ENCODE measurements at places on chromosomes 3 and 15.

DNA sequence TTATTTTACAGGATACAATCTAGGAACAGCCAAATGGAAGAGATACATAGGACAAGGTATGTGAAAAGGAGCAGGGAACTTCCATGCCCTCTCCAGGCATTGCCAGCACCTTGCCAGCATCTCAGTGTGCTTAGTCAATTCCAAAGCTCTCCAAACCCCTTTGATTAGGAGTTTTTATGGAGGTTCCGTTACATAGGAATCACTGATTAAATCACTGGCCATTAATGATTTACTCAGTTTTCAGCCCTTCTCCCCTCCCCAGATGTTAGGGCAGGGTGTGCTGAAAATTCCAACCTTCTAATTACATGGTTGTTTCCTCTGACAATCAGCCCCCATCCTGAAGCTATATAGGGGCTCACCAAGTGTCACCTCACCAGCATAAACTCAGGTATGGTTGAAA lies 11.5 kb downstream of the MYLK start:
- no peak for DNase-seq

- peak; percentile 40 for DNase-seq
Observed at GRCh38 chr3:68706096-68706495, 226.3 kb downstream of the TAFA4 start.

GRCh38 chr3:189954733-189955665 lies 165.7 kb downstream of the P3H2 start:
- DNase-seq = no peak

GRCh38 chr3:59809016-59809415 lies 759.2 kb upstream of the CFAP20DC start:
- no peak for DNase-seq

DNA sequence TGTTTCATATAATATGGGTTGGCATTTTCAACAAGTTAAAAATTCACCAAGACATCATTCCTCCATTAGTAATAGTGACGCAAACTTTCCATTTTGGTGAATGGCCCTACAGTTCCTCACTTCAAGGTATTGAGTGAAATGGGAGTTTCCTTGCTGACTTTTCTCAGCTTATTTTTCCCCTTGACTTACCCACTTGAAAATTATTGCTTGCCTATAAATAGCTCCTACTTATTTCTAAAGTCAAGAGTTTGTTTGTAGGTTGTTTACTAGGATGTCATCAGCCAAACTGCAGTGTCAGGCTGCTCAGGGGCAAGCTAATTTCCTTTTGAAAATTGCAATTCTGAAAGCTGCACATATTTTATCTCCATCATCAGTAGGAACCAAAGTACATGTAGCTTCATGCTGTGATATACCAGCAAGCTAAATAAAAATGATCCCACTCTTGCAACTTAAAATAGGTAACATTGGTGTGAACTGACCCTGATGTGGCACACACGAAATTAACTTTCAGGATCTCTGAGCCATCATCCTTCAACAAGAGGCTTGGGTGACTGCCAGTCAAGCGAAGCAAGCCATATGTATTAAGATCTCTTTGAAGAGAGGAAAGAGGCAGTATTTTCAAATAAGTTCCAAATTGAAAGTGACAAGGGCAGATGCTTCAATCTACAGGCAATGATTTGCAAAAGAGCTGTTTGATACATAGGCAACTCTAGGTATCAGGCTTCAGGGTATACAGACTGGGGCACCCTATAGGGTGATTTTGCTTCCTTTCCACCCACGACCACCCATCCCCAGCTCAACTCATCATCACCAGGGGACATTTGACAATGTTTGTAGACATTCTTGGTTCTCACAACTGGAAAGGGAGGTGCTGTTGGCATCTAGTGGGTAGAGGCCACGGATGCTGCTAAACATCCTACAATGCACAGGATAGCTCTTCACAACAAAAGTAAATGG lies 66.8 kb upstream of the RASGRP1 start:
- DNase-seq = no peak

- DNase-seq = no peak
Observed at GRCh38 chr3:151459358-151459757, 1.5 kb downstream of the IGSF10 start.

DNA sequence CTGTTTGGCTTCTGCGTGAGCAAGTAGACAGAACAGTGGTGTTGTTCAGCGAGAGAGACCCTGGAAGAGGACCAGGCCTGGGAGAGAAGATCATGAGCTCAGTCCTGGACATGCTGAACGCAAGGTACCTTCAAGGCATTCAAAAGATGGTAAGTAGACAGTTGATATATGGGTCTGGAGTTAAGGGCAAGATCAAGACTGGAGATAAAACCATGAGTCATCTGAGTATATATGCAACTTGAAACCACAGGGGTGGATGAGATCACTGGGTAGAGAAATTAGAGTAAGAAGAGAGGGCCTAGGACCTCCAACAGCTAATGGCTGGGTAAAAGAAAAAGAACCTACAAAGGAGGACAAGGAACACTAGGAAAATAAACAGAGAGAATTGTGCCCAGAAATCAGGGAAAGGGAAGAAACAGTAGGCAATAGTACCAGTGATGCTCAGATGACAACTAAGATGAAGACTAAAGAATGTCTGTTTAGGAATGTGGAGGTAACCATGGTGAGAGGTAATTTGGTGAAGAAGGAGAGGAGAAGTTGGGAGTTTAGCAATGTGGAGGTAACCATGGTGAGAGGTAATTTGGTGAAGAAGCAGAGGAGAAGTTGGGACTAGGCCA lies 343.2 kb upstream of the ADAMTS9 start:
- no peak for DNase-seq

DNA sequence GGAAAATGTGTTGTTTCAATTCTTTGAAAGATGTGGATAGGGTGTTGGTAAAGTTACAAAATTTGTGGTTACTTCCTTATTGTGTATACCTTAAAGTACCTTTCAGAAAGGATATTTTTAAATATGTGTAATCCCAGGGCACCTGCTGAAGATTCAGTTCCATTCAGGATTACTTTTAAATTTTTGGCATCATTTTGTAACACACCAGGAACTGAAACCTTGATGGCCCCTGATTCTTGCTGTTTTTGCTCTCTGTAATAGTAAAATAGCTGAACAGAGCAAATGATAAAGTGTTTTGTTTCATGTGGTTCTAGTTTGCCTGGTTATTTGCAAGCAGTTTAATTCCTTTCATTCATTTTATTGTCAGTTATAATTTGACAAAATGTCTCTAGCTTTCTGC lies 160.9 kb downstream of the KLHL25 start:
- DNase-seq = no peak

- DNase-seq = no peak
Observed at GRCh38 chr3:129004639-129005295, 3.7 kb downstream of the EFCC1 start.

DNA sequence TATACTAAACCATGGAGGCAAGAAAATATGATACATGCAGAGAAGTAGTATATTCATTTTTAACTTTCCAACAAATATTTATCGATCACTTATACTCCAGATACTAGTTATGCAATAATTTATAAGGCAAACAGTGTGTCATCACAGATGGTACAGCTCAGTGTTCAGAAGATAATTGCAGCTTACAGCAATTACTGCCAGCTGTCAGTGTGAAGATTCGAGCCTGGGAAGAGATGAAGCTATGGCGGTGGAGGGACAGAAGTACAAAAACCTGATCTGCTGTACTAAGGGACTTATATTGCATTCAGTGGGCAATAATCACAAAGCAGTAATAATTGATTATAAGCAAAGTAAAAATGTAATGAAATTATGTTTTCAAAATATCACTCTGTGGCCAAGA lies 170.6 kb upstream of the EPHA3 start:
- no peak for DNase-seq

GRCh38 chr3:15367059-15367458 lies 34.7 kb upstream of the SH3BP5 start:
- DNase-seq = no peak

DNA sequence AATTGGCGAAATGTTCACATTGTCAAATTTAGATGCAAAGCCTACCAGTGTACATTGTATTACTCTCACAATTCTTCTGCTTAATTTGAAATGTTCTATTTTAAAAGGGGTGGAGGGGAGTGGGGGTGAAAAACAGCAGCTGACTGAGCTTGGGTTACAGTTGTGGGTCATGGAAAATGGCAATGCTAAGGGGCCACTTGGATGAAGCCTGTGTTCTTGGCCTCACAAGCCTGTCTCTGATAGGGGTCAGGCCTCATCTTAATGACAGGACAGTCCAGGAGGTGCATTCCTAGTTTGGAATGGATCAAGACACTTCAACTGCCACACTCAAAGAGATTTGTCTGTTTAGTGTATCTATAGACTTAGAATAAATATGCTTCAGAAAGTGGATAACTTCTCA lies 158.2 kb downstream of the TNIK start:
- DNase-seq = no peak

DNA sequence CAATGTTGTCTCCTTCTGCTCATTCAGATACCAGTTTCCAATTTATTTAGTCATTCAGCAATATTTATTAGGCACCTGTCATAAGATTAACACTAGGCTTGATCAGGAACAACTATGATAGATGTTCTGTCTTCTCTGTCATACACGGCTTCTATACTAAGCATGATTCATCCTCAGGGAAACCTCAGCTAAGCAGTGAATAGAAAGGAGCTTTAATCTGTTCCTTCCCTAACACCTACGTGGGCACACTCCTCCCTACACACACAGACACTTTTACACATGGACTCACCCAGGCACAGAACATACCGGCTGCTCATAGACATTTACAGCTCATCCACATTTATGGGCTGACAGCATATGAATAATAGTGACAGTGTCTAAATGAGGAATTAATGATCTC lies 136.9 kb downstream of the LEKR1 start:
- no peak for DNase-seq

- no peak for DNase-seq
Observed at GRCh38 chr3:157271283-157271882, 111.4 kb upstream of the CCNL1 start.

- DNase-seq = no peak
Observed at GRCh38 chr15:88476635-88477060, 9.1 kb downstream of the MRPS11 start.

DNA sequence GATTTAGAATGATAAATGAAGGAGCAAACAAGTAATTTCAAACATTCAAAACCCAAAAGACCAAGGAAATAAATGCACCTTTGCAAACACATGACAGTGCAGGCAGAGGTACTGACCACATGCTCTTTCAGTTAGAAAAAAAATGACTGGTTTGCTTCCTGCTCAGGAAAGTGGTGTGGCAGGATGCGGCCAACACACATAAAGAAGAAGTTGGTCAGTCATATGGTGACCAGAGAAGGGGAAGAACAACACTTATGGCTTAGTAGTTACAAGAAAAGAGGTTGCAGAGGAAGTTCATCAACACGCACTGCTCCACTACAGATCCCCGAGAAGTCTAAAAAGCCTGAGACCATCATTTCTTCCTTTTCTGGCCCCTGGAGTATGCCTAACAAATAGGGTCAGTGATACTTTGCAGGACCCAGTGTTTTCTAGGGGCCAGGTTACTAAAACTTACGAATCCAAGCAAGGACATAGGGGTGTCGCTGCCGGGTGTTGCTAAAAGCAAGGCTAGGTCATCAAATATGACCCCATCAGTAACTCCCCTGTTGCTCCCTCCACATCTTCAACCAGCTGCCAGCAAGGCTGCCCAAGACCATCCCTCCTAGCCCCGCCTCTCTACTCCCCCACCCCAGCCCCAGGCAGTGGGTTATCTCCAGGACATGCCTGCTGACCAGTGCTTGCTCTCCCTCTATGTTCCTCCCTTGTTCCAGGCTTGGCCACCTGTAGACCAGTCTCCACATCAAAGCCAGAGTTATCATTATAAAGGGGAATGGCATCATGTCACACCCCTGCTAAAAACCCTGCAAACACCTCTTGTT lies 11.2 kb downstream of the ATP8B4 start:
- peak; percentile 59 for DNase-seq

DNA sequence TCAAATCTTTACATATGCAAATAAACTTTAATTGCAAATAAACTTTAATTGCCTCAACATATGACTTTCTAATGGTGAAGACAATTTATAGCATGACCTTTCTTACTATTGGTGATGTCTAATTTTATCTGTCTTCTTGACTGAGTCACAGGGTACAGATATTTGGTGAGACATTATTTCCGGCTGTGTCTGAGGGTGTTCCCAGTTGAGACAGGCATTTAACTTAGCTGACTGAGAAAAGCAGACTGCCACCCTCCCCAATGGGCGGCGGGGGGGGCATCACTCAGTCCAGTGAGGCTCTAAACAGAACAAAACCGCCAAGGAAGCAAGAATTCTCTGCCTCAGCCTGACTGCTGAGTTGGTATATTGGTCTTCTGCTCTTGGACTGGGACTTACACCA lies 160.0 kb downstream of the TBL1XR1 start:
- DNase-seq = no peak

DNA sequence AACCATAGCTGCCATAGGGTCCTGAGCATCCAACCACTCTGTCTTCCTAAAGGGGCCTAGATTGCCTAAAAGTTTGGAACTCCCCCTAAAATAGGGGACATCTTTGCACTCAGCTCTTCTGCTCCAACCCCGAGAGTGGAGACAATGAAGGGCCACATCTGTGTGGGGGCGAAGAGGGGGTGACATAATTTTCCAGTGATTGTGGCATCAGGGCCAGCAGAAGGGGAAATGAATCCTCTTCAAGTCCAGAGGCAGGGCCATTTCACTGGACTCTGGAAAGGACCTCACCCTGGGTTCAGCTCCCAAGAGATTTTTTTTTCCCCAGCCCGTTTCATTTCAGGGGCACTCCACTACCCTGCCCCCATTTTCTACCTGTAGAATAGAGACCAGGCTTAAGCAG lies 4.6 kb upstream of the ANKRD63 start:
- no peak for DNase-seq

- DNase-seq = no peak
Observed at GRCh38 chr3:33046521-33046920, 50.4 kb downstream of the GLB1 start.

DNA sequence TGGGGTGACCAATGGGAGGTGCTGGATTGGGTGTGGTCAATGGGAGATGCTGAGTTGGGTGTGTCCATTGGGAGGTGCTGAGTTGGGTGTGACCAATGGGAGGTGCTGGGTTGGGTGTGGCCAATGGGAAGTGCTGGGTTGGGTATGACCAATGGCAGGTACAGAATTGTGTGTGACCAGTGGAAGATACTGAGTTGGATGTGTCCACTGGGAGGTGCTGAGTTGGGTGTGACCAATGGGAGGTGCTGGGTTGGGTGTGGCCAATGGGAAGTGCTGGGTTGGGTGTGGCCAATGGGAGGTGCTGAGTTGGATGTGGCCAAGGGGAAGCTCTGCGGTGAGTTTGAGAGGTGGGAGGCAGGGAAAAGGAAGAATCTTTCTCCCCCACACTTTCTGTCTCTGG lies 250.0 kb upstream of the PROK2 start:
- DNase-seq = no peak

DNA sequence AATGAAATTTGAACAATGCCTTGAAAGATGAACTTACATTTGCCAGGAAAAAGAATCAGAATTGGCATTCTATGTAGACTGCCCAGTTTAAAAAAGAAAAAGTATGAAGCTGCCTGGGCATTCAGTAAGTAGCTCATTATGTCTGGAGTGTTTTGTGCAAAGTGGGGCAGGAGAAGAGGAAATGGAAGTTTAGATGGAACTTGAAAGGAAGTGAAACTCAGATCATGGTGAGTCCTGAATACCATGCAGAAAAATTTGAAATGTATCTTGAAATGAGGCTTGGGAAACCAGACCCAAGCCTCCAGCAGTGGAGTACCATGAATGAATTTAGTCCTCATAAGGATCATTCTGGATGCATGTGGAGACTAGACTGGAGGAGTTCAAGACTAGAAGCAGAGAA lies 4.8 kb upstream of the MORC1 start:
- no peak for DNase-seq

- no peak for DNase-seq
Observed at GRCh38 chr15:56950979-56951378, 32.5 kb downstream of the TCF12 start.
